Frontal cortex (tissue), 4 donors: ENCODE measurements at places on chromosomes 16 and 17. TPM values are rescaled to one million over a fixed set of nuclear protein-coding genes. Genes with fewer than 3 reads are reported as not detected.
A peak's percentile ranks its signal among the peaks of the same experiment; 100 is the strongest.

- DNase-seq: no peak
Observed at GRCh38 chr17:49187301-49187700, 23.1 kb downstream of the GNGT2 start.

Gene TRAF7
- 25.7 TPM for total RNA-seq

GRCh38 chr16:88375996-88376834, 6.5 kb upstream of the ZNF469 start:
- DNase-seq: peak; percentile 62

DNA sequence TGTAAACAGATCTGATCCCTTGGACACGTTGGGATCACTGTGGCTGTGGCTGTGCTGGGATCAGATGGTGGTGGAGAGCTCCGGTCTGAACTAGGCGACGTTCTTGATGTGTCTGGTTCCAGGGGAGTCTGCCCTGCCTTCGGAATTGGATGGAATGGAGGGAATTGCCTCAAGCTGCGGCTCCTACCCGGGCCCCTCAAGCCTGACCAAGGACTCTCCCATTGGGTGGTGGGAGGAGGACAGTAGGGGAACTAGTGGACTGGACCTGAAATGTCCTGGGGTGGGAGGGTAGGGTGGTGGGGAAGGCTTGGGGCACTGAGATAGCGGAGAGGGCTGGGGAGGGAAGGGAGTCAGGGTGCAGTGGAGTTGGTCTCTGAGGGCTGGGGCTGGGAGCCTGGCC, 3.2 kb upstream of the UBALD1 start:
- no peak for DNase-seq
